Stimulated activated CD4-positive, alpha-beta T cell treated with anti-CD3 and anti-CD28 coated beads, Interleukin-12 subunit alpha, Interleukin-12 subunit beta, amount 100 ng/mL, for 4 hours (primary cell): ENCODE measurements at places on chromosomes 2 and 18.

- no peak for DNase-seq
These were observed 64.0 kb downstream of the NGEF start for GRCh38 chr2:232949016-232949415.

GRCh38 chr18:52678551-52678950, 338.6 kb downstream of the DCC start:
- DNase-seq, result no peak

GRCh38 chr18:56919190-56919589, 227.7 kb upstream of the BOD1L2 start:
- DNase-seq, result no peak

- no peak for DNase-seq
These were observed 167.5 kb downstream of the UPP2 start for GRCh38 chr2:158269143-158269542.

DNA sequence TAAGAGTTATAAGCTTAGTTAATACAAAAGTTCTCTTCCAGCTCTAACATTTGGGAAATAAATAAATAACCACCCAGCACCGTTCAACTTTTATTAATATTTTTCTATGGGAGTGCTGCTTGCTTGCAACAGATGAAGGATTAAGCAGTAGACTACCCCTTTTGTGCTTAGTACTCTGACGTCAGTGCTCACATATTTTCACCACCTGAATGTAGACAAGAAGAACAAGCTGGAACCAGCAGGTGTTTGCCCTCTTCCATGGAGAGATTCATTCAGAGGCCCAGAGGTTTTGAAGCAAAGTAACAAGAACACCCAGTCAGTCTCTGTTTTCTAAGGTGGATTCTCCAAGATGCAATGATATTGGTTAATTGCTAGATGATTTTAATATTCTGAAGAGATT, 307.1 kb upstream of the PIK3C3 start:
- no peak for DNase-seq

GRCh38 chr18:13225261-13225660, 6.7 kb downstream of the LDLRAD4 start:
- no peak for DNase-seq

DNA sequence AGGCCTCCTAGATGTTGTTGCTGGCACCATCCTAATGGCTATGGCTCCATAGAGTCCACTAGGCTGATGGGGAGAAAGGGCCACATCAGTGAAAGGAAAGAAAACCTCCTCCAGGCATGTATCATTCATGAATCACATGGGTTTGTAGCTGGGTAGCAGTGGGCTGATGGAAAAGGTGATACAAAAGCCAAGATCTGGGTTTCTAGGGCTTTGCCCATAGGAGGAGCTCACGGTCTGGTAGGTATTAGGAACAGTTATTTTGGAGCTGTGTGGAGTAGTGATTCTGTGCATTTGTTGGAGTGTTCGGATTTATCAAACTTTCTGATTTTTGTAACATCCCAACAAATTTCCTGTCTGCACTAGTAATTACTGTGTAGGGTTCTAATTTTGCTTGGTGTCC, 259.2 kb downstream of the SLC4A3 start:
- DNase-seq, result no peak

- no peak for DNase-seq
These were observed 803 bp upstream of the FIGN start for GRCh38 chr2:163736433-163737189.

DNA sequence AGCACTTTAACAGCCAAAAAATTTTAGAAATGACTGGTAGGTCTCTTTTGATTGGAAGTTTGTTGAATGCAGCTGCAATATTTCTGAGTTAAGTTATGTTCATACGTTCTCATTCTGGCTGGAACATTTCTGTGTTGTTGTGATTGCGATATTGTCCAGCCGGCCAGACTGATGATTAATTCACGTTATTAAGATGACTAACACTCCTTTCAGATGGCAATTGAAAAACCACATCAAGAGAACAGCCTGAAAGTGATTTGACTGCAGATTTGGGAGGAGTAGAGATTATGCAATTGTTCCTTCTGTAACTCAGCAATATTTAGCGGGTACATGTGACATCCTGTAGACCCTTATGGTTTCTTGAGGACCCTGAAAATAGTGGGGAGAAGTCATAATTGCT, 133.7 kb downstream of the FBXO15 start:
- DNase-seq, result no peak

GRCh38 chr2:160401895-160402294, 91.7 kb downstream of the RBMS1 start:
- DNase-seq, result no peak
